ENCODE measurements at places on chromosomes 6 and 20.

DNA sequence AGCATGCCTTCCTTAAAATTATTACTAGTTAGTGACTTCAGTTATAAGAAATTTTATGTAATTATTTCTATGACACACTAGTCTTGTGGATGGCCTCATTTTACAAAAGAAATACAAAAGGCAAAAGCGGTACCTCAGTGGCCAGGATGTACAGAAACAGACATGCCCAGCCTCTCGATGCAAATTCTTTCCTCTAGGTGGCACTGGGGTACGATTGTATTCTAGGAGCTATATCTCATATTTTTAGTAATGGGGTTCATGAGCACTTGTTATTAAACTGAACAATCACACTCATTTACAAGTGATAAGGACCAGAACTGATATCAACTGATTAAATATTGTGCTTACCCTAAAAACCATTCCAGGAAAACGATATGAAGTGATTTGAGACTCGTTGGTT lies 59.8 kb downstream of the SOD2 start:
- DNase-seq = no peak

DNA sequence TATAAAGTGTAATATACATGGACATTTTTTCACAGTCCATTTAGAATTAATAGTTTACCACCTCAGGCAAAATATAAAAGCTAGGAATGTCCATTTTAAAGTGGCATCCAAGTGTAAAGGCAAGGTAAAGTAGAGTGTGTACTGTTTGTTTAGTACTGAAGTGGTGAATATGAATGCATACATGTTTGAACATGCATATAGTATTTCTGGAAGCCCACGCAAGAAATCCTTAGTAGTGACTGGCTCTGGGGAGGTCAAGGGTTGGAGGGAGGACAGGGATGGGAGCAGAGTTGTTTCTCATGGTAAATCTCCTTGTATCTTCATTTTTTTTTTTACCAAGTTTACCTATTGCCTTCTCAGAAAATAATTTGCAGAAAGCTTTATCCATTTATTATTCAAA lies 129.2 kb downstream of the UNC5CL start:
- DNase-seq = no peak

DNA sequence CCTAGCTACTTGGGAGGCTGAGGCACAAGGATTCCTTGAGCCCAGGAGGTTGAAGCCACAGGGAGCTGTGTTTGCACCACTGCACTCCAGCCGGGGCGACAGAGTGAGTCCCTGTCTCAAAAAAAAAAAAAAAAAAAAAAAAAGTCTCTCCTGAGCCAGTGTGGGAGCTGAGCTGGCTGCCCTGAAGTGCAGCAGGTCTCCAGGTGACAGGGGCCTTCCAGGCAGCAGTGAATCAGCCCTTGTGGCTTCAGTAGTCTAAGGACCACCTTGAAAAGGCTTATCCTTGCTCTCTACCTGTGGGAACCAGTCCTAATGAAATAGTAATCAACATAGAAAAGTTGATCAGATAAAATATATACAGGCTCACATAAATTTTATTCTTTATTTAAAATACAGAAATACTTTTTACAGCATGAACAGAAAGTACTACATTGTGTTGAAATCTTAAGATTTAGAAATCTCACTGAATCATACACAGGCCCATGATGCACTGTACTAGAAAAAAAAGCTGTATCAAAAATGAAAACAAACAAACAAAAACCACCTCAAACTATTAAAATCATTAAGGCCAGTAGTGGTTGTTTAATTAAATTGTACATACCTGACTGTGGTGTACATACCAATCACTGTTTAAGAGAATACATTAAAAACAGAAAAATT lies 128.9 kb downstream of the SCML4 start:
- no peak for DNase-seq

GRCh38 chr20:51570739-51571459 lies 28.4 kb upstream of the NFATC2 start:
- no peak for DNase-seq

- DNase-seq = no peak
Measured at GRCh38 chr20:53611449-53611894, 17.8 kb upstream of the ZNF217 start.

GRCh38 chr20:50625986-50626677 lies 65.2 kb downstream of the RIPOR3 start:
- DNase-seq = no peak

- DNase-seq = no peak
Measured at GRCh38 chr20:17562804-17563305, 7.0 kb upstream of the DSTN start.

GRCh38 chr20:23520185-23520584 lies 29.3 kb downstream of the CST8 start:
- DNase-seq = no peak

- no peak for DNase-seq
Measured at GRCh38 chr20:36491901-36492617, 49.3 kb upstream of the MYL9 start.

- no peak for DNase-seq
Measured at GRCh38 chr6:167576050-167576741, 250.5 kb upstream of the AFDN start.

- no peak for DNase-seq
Measured at GRCh38 chr20:2707353-2708072, 14.9 kb downstream of the EBF4 start.

GRCh38 chr6:54817236-54817635 lies 29.3 kb upstream of the FAM83B start:
- DNase-seq = no peak

GRCh38 chr6:43738267-43738676 lies 31.7 kb upstream of the VEGFA start:
- DNase-seq = no peak

All from nucleus accumbens (tissue), 56 donors.